ENCODE measurements at places on chromosomes 4 and X.

GRCh38 chr4:122479935-122480416, 23.5 kb upstream of the IL2 start:
- DNase-seq: no peak

- no peak for DNase-seq
Observed at GRCh38 chr4:140826701-140827027, 70.5 kb upstream of the TBC1D9 start.

DNA sequence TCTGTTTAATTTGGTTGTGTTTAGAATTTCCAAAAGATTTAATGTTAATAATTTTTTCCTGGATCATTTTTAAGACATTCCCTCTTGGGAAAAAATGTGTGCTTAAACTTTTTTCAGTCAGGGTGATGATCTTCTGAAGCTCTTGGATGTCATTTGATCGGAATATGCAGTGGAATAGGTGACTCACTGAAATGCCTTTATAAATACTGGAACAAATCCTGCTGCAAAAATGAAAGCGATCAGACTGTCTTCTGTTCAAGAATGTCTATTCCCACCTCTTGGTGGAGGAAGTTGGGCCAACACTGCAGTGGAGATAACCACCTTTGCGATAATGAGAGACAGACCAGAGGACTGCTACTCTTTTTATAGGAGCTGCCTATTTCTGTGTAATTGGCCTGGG, 46.7 kb downstream of the LARP1B start:
- DNase-seq: no peak

DNA sequence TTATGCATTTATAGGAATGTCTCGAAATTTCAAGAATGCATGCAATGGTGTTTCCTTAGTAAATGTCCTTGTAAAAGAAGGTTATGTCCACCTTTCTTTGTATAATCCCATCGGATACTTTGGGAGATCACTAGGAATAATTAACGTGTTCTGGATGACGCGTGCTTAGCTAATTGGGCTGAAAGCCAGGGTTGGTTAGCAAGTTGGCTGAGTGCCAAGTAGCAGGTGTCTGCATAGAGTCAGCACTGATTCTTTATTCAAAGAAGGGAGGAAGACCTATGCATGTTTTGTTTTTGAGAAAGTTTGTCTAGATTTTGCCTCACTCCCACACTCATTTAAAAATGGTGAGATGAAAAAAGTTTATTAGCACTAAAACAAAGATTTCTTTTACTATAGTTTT, 144.6 kb downstream of the SOX3 start:
- DNase-seq: no peak

DNA sequence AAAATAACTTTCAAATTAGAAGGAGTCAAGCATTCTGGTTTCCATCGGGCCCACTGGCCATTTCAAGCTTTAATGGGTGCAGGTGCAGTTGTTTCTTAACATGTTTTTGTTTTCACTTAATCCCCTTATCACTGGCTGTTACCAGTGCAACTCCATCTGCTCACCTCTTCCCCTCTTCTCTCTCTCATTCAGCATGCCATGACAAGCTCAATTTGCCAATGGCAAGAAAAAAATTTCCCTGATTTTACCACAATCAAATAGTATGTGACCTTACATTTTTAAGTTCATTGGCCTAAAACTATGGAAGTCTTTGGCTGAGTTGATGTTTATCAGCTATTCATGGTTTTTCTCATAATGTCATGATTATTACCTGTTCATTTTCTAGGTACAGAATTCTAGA, 299.1 kb upstream of the BMP3 start:
- no peak for DNase-seq

DNA sequence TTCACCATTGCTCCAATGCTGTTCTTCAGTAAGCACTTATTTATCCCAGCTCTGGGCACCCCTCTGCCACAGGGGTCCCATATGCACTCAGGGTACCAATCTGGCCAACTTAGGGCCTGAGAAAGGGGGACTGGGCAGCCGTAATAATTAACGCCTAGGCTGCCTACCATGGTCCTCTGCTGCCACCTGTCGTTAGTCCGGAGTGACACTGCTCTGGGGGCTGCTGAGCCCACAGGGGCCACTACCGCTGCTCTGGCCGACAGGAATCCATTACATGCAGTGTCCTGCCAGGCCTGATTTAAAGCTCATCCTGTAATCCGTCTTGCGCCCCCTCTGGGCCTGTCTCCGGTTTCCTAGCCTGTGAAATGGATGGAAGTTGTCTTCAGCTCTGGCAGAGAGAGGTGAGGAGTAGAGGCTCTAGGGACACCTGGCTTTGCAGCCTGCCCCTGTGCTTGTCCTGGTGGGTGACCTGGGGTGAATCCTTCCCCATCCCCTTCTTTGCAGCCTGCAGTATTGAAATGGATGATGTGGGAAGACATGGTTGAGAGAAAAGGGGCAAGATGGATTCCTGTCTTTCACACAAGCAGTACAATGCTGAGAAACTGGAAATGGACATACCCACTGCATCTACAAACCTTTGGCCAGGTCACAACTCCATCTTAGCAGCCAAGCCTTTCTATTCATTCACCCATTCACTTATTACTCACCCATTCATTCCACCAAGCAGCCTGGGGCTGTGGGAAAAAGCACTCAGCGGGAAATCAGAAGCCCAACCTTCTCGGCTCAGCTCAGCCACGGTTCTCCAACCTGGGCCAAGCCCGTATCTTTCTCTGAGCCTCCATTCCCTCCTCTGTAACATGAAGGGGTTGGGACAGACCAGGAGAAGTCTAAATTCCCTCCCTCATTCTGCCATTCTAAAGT, 116.3 kb upstream of the NALF2 start:
- no peak for DNase-seq

DNA sequence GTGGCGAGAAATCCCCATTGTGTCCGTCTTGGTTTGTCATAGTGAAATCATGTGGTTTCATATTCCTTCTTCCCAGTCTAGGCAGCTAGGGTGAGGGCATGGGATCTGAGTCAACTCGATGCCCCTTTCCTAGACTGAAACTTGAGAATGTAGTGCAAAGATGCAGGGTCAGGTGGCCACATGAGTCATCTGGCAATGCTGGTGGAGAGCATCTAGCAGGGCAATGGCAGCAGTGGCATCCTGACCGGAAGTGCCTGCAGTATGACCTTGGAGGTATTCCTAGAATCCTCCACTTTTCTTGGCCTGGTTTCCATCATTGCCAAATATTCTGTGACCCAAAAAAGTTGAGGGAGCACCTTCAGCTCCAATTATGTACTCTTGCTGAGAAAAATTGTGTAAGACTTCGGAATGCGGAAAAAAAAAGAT, 39.1 kb upstream of the TMEM184C start:
- DNase-seq: no peak

- no peak for DNase-seq
Observed at GRCh38 chr4:182904211-182904761, 12.9 kb downstream of the DCTD start.

DNA sequence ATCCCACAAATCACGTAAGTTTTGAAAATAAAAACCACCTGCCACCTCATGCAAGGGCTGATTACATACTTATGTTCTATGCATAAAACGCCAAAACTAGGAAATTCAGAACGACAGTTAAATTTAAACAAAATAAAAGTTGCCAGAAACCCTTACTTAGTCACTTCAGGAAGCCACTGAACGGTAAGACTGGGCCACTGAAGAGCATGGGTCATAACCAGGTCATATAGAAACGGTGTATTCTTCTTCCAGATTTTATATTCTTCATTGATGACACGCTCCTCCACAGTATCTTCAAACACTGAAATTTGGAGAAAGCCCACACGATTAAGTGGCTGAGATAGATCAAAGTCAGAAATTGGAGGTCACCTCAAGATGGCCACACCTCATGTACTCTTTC, 1.2 kb downstream of the RBBP7 start:
- DNase-seq: no peak

GRCh38 chr4:113028074-113028473, 21.4 kb upstream of the ANK2 start:
- DNase-seq: no peak

GRCh38 chrX:9184211-9184610, 150.3 kb upstream of the FAM9B start:
- DNase-seq: no peak

DNA sequence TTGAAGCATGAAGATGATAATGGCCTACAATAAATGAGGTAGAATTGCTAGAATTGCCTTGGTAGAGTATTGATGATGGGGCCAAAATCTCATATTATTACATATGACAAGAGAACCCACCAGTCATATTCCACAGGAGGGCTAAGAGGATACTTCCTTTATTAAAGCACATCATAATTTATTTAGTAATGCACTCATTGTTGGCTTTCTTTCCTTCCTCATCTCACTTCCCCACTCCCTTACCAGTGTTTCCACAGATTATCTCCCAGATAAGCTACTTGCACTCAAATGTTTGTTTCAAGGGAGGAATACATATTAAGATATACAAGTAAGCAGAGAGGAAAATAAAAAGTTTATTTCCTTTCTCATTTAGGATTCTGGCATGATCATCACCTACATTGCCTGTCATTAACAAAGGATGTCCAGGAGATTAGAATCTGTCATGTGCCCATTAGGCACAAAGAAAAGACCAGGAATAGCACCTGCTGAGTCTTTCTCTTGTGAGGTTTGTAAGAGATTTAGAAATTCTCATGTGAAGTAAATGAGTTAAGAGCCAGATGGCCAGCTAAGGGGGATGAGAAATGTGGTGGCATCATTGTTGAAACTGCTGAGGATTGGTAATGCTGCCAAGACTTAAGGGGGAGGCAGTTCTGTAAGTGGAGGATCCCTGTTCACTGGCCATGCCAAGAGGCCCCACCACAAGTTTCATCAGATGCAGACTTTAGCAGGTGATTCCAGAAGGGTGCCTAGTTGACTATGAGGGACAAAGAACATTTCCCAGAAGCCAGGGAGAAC, 52.4 kb upstream of the PRDM8 start:
- DNase-seq: no peak

- no peak for DNase-seq
Observed at GRCh38 chr4:128358913-128359279, 71.3 kb upstream of the PGRMC2 start.

GRCh38 chr4:41745292-41746024, 3.1 kb downstream of the PHOX2B start:
- no peak for DNase-seq

DNA sequence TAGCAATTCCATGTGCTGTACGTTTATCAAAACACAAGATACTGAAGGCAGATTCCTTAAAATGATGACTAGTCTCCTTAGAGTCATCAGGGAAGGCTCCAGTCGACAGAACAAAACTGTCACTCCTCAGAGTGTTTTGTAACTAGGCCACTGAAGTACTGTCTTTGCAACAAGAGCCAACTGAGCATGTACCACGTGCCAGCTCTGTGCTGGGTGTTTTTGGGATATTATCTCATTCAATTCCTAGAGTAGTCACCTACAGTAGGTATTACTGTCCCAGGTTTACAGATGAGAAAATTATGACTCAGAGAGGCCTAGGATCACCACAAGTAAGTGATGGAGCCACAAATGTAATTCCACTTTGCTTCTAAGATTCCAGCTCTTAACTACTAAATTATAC, 18.3 kb upstream of the NUP54 start:
- no peak for DNase-seq

GRCh38 chrX:100341142-100341510, 68.9 kb downstream of the PCDH19 start:
- no peak for DNase-seq

GRCh38 chr4:185113340-185113739, 29.7 kb upstream of the SLC25A4 start:
- DNase-seq: no peak

GRCh38 chrX:727738-728621, 97.4 kb downstream of the SHOX start:
- no peak for DNase-seq

DNA sequence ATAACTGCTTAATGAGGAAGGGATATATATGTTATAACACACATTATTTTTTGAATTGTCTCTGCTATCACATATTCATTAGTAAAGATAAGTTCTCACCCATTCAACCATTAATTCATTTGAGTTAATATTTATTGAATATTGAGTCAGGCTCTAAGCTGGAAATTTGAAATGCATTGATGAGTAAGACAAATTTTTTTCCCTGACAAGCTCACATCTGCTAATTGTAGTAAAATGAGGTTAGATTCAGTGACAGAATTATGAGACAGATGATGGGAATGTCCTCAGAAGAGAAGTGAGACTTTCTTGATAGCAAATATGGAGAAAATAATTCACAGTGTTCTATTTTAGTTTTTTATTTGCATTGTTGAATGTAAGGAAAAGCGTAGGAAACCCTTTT, 194.3 kb downstream of the SLC4A4 start:
- no peak for DNase-seq

GRCh38 chrX:70508296-70508911, 63.8 kb downstream of the DLG3 start:
- no peak for DNase-seq

- no peak for DNase-seq
Observed at GRCh38 chr4:85717351-85717750, 242.4 kb downstream of the ARHGAP24 start.

Measured in CD4-positive, alpha-beta T cell treated with Interleukin-2 at 100 ng/mL for 4 hours (primary cell).